T-cell (primary cell): ENCODE measurements at places on chromosomes 16 and 17.

GRCh38 chr17:50609380-50610074 is 25.2 kb upstream of the ABCC3 start:
- H3K4me3 ChIP-seq, result no peak overlapping the region
- H3K27me3 ChIP-seq, result no peaks in the 10 kb centered on the region
- no peak overlapping the region for H3K27ac ChIP-seq
- H3K4me1 ChIP-seq, result peaks cover 8% of the 10 kb centered on the region

DNA sequence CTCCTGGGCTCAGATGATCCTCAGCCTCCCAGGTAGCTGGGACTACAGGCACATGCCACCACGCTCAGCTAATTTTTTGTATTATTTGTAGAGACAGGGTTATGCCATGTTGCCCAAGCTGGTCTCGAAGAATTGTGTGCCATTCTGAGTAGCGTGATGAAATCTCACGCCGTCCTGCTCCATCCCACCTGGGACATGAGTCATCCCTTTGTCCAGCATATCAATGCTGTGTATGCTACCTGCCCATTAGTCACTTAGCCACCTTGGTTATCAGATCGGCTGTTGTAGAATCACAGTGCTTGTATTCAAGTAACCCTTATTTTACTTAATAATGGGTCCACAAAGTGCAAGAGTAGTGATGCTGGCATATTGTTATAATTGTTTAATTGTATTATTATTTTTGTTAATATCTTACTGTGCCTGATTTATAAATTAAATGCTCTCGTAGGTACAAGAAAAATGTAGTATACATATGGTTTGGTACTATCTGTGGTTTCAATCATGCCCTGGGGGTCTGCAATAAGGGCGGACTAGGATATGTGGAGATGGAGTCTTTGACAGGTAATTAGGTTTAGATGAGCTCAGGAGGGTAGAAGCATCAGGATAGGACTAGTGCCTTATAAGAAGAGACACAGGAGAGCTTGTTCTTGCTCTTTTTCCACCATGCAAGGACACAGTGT is 26.6 kb upstream of the SLC13A2 start:
- no peaks in the 10 kb centered on the region for H3K36me3 ChIP-seq
- no peak for DNase-seq
- H3K4me1 ChIP-seq, result no peaks in the 10 kb centered on the region
- no peak overlapping the region for H3K27ac ChIP-seq
- H3K4me3 ChIP-seq, result no peak overlapping the region
- peaks cover 5% of the 10 kb centered on the region for H3K27me3 ChIP-seq

DNA sequence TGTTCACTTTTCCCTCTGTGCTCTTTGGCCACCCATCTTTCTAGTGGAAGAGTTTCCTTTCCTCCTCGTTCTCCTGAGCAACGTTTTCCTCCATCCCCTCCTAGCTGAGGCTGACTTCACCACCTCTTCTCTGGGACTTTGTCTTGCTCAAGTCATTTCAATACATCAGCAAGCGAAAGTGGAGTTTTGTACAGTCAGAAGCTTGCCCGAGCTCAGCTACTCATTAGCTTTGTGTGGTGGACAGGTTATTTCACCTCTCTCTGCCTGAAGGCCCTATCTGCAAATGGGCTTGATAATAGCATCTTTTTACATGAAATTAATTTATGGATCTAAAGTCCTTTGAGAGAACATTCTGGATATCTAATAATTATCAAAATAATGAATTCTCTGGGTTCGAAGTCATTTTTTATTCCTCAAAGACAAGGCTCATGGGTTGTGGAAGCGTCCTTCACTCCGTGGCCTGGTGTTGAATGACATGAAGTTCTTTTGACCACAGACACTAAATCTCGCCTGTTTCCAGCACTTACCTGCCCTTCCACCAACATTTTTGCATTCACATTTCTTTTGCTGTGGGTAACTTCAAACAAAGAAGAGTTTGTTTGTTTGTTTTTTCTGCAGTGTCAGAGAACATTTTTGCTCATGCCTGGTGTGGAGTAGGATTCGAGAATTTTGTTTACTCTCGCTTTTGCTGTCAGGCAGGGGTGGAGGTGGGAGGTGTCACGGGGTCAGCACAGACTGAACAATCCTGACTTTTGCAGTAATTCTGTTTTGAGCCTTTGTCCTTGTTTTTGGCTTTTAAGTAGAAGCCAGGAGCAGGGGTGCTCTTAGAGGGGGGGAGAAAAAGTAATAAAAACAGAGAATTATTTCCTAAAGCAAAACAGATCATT is 155.0 kb upstream of the CACNG5 start:
- DNase-seq, result no peak
- H3K4me1 ChIP-seq, result no peaks in the 10 kb centered on the region
- peaks cover 5% of the 10 kb centered on the region for H3K36me3 ChIP-seq
- H3K27me3 ChIP-seq, result no peaks in the 10 kb centered on the region
- H3K4me3 ChIP-seq, result no peak overlapping the region

GRCh38 chr17:42025191-42025579 is 5.3 kb downstream of the NKIRAS2 start:
- no peak overlapping the region for H3K27ac ChIP-seq
- no peak overlapping the region for H3K4me3 ChIP-seq
- H3K27me3 ChIP-seq, result peaks cover 15% of the 10 kb centered on the region
- peaks cover 7% of the 10 kb centered on the region for H3K36me3 ChIP-seq

DNA sequence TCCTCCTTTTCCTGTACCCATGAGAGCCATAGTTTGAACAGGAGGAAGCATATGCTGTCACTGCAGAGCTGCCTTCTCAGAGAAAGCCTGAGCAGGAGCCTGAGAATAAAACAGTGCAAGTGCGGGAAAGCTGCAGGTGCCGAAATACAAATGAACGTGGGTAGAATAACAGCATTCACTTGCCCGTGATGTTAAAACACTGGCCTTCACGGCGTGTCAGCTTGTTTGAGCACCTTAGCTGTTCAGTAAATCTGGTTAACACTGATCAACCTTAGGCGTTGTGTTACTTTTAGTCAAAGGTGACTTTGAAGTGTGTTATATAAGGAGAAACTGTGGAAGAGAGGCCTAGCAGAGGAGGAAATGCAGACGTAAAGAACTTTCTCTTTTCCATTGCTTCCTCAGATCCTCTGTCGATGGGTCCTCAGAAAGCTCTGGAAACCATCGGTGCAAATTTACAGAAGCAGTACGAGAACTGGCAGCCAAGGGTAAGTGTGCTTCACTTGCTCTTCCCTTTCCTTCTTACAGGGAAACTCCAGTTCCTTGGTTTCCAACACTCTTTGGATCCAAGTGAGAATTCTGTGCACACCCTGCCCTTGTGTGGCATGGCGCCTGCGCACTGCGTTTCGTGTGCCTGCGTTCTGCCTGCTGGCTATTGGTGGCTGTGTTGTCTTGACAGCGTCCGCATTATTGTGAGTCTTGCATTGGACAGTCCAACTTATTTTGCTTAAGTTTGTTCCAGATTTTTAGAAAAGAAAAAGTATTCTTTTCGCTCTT is 98.9 kb downstream of the RPTOR start:
- H3K4me3 ChIP-seq, result no peak overlapping the region
- no peak for DNase-seq
- H3K4me1 ChIP-seq, result peaks cover 42% of the 10 kb centered on the region
- no peak overlapping the region for H3K27ac ChIP-seq
- no peaks in the 10 kb centered on the region for H3K27me3 ChIP-seq

GRCh38 chr17:81428121-81428515 is 32.9 kb downstream of the BAHCC1 start:
- H3K4me1 ChIP-seq, result no peaks in the 10 kb centered on the region
- H3K27me3 ChIP-seq, result no peaks in the 10 kb centered on the region
- no peaks in the 10 kb centered on the region for H3K36me3 ChIP-seq
- DNase-seq, result no peak
- H3K4me3 ChIP-seq, result no peak overlapping the region

DNA sequence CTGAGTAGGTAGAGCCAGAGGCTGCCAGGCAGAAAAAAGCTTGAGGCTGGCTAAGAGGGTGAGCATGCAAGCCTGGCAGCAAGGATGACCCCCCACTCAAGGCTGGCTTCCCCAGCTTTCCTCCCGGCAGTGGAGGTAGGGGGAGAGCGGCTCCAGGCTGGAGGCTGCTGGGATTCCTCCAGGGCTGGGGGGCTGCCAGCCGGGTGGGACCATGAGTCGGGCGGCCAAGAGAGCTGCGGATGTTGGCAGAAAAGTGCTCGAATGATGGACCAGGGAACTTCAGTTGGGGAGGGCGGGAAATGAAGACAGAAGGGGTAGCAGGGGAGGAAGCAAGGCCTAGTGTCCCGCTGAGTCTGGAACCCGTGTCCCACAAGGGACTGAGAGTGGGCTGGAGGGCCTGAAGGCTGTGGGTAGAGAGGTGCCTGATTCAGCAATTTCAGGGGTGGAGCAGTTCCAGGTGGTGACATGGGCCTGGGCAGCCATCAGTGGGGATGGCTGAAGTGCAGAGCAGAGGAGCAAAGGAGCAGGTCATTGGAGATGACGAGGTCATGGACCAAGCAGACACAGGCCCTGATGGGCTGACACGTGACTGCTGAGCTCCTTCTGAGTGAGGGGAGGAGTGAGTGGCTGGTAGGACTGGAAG is 20.3 kb downstream of the HSD11B2 start:
- no peaks in the 10 kb centered on the region for H3K27me3 ChIP-seq
- H3K36me3 ChIP-seq, result peaks cover 57% of the 10 kb centered on the region
- H3K4me3 ChIP-seq, result no peak overlapping the region

- H3K4me3 ChIP-seq, result no peak overlapping the region
- DNase-seq, result peak; percentile 33
- H3K27ac ChIP-seq, result no peak overlapping the region
- H3K27me3 ChIP-seq, result no peaks in the 10 kb centered on the region
- H3K36me3 ChIP-seq, result peaks cover 3% of the 10 kb centered on the region
These were observed 19.5 kb downstream of the MINK1 start for GRCh38 chr17:4852567-4853207.

DNA sequence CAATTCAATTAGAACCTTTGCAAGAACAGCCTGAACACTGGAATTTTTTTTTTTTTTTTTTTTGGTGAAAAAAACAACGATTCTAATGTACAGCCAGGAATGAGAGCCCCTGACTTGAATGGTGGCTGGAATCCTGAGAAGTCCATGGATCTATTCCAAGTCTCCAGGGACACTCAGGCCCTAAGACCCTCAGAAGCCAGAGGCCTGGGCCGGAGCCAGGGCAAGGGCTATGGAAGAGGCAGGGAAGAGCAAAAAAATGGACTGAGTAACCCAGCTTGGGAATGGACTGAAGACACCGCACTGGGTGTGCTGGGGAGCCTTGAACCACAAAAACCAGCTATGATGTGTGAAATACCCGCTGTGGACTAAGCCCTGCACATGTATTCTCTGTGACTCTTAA is 60.3 kb upstream of the LHX1 start:
- no peak for DNase-seq
- no peak overlapping the region for H3K27ac ChIP-seq
- H3K4me3 ChIP-seq, result no peak overlapping the region
- no peaks in the 10 kb centered on the region for H3K36me3 ChIP-seq

DNA sequence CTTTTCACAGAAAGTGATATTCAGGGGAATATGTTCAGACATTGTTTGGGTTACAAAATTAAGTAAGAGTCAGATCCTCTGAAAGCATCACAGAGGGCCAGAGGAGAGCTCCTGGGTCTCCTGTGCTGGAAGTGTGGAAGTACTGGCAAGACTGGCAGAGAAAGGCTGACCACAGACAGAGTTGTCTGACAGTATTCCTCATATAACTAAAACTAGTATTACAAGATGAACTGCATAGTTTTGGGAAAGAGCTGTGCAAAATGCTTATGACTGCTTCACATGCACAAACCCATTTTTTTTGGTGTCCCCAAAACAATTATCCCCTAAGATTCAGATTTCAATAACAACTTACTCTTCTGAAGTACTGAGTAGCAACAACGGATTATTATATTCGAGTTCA is 35.2 kb downstream of the N4BP1 start:
- H3K36me3 ChIP-seq, result no peaks in the 10 kb centered on the region
- DNase-seq, result no peak
- H3K27ac ChIP-seq, result no peak overlapping the region
- no peak overlapping the region for H3K4me3 ChIP-seq
- no peaks in the 10 kb centered on the region for H3K27me3 ChIP-seq
- H3K4me1 ChIP-seq, result peaks cover 32% of the 10 kb centered on the region

DNA sequence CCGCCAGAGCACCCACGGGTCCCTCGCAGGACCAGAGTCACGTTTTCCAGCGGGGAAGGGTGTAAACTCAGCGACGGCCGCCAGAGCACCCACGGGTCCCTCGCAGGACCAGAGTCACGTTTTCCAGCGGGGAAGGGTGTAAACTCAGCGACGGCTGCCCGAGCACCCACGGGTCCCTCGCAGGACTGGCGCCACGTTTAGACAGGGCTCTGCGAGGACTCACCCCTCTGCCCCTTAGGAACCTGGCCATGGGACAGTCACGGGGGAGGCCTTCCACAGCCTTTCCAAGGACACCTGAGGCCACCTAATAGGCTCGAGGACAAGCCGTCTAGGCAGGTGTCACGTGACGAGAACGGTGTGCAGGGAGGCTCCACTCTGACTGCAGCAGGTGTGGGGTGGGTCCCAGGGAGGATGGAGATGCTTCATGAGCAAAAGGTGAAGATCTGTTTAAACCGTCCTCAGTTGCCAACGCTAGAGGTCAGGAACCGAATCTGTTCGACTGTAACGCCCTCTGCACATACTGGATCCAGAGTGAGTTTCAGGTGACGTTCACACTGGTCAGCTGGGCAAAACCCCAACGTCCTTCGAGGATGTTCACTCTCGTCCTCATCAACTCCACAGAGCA is 48.0 kb upstream of the METRNL start:
- H3K4me1 ChIP-seq, result peaks cover 6% of the 10 kb centered on the region
- H3K27ac ChIP-seq, result no peak overlapping the region
- peaks cover 18% of the 10 kb centered on the region for H3K36me3 ChIP-seq
- DNase-seq, result no peak

DNA sequence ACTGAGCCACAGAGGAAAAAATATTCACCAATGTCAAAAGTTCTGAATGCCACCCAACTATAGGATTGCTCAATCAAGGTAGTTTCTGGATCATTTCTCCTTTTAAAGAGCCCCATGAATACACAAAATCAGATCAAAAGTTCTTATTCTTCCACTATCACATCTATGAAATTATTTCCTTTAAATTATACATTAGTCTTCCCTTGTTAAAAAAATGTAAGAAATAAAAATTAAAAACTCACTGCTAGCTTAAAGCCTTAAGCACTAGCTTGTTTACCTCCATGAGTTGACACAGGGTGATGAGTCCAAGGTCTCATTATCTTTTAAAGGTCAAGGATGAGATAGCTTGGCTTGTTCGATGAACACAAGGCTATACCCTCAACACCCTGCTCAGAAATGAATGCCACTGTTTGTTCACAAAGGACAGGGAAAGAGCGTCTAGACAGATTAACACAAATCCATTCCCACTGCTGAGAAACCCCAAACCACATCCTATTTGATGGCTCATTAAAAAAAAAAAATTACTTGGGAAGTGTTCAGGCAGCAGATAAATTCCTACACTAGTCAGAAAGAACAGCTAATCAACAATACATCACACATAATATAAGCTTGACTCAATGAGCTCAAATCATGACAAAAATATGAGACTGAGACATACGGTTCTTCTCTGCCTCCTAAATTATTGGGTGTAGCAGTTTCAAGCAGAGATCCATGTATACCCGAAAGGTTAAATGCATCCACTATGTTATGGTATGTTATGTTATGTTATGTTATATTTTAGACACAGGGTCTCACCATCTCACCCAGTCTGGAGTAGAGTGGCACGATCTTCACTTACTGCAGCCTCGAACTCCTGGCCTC is 118.9 kb downstream of the PARN start:
- H3K4me1 ChIP-seq, result no peaks in the 10 kb centered on the region
- no peaks in the 10 kb centered on the region for H3K27me3 ChIP-seq
- no peaks in the 10 kb centered on the region for H3K36me3 ChIP-seq
- no peak overlapping the region for H3K27ac ChIP-seq

- H3K27ac ChIP-seq, result no peak overlapping the region
- H3K27me3 ChIP-seq, result no peaks in the 10 kb centered on the region
- H3K36me3 ChIP-seq, result peaks cover 17% of the 10 kb centered on the region
- no peak for DNase-seq
- H3K4me1 ChIP-seq, result peaks cover 21% of the 10 kb centered on the region
These were observed 1.4 kb downstream of the WDR81 start for GRCh38 chr17:1725642-1726511.
